ENCODE measurements at places on chromosomes 4 and X.

GRCh38 chr4:160217352-160217751 is 1114.5 kb downstream of the RAPGEF2 start:
- DNase-seq, result no peak

DNA sequence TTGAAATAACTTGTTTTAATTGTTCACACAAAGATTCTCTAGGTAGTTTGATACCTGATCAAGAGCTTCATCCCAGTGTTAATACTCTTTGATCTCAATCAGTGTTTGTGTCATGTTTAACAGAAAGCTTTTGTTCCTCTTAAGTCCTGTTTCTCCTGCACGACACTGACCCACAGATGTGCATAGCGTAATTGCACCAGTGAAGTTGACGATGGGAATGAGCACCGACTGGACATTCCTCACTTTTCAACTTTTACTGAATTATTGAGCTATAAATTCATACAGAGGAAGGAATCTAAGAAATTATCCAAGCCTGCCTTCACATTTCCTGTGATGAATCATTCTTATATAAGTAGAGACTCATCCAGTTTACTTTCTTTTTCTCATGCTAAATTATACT is 878.7 kb upstream of the TENM3 start:
- DNase-seq, result no peak

- no peak for DNase-seq
These were observed 21.1 kb upstream of the MAP7D3 start for GRCh38 chrX:136272325-136272724.

GRCh38 chr4:149718500-149718899 is 97.1 kb downstream of the IQCM start:
- DNase-seq, result no peak

DNA sequence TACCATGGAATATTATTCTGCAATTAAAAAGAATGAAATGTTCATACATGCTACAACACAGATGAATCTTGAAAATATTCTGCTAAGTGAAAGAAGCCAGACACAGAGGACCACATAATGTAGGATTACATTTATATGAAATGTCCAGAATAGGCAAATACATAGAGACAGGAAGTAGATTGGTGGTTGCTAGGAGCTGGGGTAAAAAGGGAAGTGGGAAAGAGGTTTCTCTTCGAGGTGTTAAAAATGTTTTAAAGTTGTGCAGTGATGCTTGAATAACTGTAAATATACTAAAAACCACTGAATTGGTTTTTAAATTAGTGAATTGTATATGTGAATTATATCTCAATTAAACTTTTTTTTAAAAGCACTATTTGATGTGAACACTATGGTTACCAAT is 3.6 kb upstream of the NXT2 start:
- DNase-seq, result no peak

GRCh38 chr4:151355155-151355554 is 29.8 kb upstream of the SH3D19 start:
- DNase-seq, result no peak

DNA sequence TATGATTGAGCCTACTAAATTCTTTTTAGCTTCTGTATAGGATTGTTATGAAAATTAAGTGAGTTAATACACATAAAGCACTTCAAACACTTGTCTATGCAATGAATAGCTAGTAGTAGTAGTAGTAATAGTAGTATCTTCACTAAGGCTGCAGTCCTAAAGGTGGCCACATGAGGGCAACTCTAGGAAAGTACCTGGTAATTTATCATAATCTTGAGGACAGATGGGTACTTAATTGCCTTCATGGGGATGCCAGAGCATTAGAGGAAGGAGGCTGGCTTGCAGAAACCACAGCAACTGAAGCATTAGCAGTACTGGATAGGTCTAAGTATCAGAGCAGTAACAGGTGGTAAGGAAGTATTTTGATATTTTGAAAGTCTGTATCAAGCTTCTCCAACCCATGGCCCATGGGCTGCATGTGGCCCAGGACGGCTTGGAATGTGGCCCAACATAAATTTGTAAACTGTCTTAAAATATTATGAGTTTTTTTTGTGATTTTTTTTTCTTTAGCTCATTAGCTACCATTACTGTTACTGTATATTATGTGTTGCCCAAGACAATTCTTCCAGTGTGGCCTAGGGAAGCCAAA is 17.3 kb downstream of the NIPAL1 start:
- peak; percentile 56 for DNase-seq

DNA sequence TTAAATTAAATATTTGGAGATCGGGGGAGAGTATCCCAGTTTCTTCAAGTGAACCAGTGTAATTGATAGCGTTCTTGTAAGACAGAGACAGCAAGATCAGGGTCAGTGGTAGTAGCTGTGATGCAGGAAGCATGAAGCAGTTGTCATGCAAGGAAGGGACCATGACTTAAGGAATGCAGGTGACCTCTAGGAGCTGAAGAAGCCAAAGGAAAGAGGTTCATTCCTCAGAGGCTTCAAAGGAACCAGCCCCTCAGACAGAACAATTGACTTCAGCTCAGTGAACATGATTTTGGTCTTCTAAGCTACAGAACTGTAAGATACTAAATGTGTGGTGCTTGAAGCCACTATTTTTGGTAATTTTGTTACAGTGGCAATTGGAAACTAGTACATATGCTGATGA is 51.6 kb downstream of the GLRB start:
- no peak for DNase-seq

- no peak for DNase-seq
These were observed 278.6 kb upstream of the GNPDA2 start for GRCh38 chr4:45004847-45005565.

All from stimulated activated CD4-positive, alpha-beta T cell treated with anti-CD3 and anti-CD28 coated beads, Interleukin-4, amount 100 ng/mL, for 4 hours (primary cell).